ENCODE measurements at places on chromosomes 16 and 17. TPM values are rescaled to one million over a fixed set of nuclear protein-coding genes. Genes with fewer than 3 reads are reported as not detected.

Gene KRT32
- not detected for polyA plus RNA-seq

- DNase-seq, result no peak
- no peaks in the 10 kb centered on the region for H3K36me3 ChIP-seq
- peaks cover 24% of the 10 kb centered on the region for H3K4me1 ChIP-seq
- no peak overlapping the region for H3K27ac ChIP-seq
- peak overlapping the region; percentile 29 for H3K4me3 ChIP-seq
Measured at GRCh38 chr17:46773676-46774075, 44.8 kb downstream of the WNT3 start.

DNA sequence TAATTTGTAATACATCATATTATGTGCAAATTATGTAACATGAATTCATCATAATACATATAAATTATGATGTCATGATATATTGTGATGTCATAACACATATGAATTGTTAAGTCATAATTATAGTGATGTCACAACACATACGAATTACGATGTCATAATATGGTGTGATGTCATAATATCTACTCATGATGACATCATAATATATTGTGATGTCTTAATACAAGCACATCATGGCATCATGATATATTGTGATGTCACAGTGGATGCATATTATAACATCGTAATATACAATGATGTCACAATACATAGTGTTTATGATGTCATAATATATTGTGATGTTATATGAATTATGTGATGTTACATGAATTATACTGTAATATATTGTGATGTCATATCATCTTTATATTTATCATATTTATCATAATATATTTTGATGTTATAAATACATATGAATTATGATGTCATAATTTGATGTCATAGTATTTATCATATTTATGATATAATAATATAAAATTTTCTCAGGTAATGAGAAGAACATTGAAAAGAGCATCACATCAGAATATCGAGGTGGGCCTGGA is 1793.0 kb downstream of the TP53TG3F start:
- H3K27ac ChIP-seq, result no peak overlapping the region
- H3K27me3 ChIP-seq, result no peaks in the 10 kb centered on the region
- no peak for DNase-seq
- no peak overlapping the region for H3K4me3 ChIP-seq

DNA sequence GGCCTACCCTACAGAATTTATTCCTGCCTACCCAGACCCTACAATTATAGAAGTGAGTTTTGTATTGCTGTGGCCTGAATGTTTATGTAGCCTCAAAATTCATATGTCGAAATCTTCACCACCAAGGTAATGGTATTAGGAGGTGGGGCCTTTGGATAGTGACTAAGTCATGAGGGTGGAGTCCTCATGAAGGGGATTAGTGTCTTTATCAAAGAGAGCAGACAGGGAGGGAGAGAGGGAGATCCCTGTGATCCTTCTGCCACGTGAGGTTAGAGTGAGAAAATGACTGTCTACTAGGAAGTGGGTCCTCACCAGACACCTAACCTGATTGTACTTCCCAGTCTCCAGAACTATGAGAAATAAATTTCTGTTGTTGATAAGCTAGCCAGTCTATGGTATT is 981 bp upstream of the DUXB start:
- H3K27me3 ChIP-seq, result peaks cover 9% of the 10 kb centered on the region
- no peaks in the 10 kb centered on the region for H3K4me1 ChIP-seq
- no peak overlapping the region for H3K27ac ChIP-seq
- no peak overlapping the region for H3K4me3 ChIP-seq

DNA sequence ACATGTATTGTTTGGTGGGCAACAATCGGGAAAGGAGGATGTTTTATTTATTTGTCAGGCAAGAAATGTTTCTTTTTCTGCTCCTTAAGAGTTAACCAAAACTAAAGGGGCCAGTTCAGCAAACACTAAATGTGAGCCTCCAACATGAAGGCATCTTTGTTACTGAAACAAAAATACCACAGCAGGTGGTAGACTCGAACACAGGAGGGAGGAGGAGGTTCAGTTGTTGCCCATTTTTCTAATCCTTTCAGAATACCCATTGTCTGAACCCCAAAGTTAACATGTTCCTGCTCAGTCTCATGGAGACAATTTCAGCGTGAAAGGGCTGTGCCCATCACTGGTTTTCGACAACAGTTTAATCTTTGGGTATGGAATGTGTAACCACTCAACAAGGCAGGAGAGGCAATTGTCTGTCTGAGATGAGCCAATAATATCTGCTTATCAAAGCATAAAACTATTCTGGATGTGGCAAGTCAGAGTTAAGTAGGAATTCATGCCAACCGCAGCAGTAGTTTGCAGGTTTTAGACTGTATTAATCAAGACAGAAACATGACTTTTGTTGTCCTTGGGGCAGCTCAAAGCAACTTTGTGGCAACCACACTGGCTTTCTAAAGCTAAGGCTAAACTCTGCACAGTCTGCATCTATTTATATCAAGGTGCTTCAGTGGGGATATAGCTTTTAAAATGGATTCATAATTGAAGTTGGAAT is 211.7 kb downstream of the FTO start:
- H3K36me3 ChIP-seq, result peaks cover 6% of the 10 kb centered on the region
- no peak overlapping the region for H3K4me3 ChIP-seq
- H3K27me3 ChIP-seq, result no peaks in the 10 kb centered on the region
- no peak for DNase-seq
- H3K27ac ChIP-seq, result no peak overlapping the region

Measured in naive B cell (primary cell).